ENCODE measurements at places on chromosomes 16 and 17.

- DNase-seq, result no peak
Observed at GRCh38 chr16:12291989-12292759, 315.6 kb downstream of the SNX29 start.

DNA sequence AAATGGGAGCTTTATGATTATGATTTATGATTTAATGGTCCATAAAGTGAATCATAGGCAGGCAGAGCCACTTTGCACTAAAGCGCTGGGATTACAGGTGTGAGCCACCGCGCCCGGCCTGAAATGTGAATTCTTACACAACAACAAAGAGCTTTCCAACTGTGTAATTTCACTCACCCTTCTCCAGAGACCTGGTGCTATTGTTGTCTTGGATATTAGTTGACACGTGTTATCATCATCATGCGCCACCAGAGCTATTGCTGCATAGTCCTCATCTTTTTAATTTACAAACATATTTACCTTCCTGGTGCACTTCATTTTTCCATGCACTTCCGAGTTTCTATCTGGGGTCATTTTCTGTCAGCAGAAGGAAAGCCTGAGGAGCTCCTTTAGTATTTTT lies 4.8 kb upstream of the UTS2R start:
- DNase-seq, result no peak

DNA sequence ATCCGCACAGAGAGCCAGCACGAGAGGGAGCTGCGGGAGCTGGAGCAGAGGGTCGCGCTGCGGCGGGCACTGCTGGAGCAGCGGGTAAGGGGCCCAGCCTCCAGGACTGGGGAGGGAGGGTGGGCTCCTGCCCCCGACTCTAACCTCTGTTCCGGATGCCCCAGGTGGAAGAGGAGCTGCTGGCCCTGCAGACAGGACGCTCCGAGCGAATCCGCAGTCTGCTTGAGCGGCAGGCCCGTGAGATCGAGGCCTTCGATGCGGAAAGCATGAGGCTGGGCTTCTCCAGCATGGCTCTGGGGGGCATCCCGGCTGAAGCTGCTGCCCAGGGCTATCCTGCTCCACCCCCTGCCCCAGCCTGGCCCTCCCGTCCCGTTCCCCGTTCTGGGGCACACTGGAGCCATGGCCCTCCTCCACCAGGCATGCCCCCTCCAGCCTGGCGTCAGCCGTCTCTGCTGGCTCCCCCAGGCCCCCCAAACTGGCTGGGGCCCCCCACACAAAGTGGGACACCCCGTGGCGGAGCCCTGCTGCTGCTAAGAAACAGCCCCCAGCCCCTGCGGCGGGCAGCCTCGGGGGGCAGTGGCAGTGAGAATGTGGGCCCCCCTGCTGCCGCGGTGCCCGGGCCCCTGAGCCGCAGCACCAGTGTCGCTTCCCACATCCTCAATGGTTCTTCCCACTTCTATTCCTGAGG lies 4.4 kb downstream of the HIRIP3 start:
- DNase-seq, result no peak

GRCh38 chr16:73214825-73215677 lies 167.1 kb upstream of the ZFHX3 start:
- peak; percentile 42 for DNase-seq

DNA sequence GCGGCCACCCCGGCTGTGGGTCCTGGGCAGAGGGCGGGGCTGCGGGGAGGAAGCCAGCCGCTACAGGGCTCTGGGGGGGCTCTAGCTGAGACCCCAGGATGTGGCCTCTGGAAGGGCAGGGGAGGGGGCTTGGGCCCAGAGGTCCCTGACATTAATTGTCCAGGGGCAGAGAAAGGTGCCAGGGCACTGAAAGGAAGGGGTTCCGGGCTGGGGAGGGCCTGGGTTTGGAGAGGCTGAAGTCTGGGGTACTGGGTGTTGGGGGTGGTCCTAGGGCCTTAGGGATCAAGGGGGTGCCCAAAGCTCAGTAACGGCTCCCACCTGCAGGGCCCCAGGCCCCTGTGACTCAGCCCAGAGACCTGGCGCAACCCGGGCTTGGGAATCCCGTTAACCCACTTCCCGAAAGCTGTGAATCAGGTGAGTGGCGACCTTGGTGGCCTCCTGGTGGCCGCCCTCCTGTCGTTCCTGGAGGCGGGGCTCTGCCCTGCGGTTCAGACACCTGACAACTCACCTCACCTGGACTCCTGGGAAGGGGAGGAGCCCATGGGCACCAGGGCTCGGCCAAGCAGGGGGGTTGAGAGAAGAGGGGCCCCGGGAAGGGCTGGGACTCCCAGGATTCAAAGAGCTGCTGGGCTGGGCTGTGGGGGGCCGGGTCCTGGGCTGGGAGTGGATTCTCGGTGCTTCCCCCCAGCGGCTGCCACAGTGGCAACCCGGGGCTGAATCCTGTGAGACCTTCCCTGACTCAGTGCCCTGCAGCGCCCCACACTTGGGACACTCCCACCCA lies 465 bp upstream of the PRSS22 start:
- DNase-seq, result no peak

- no peak for DNase-seq
Observed at GRCh38 chr17:31374094-31374447, 17.4 kb upstream of the RAB11FIP4 start.

DNA sequence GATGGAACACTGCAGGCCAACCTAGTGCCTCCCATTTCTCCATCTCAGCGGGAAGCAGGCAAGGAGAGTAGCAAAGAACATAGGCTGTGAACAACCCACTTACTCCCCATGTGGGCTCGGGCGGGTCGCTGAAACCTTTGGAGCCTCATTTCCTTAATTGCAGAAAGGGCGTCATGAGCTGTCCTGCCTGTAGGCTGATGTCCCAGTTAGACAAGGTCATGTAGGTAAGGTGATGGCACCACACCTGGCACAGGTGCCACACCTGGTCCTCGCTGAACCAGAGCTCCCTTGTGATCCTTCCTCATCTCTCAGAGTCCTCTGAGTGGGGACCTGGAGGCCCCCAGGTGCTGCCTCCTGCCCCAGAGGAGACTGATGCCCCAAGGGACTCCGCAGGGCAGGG lies 22.9 kb downstream of the ABCC3 start:
- no peak for DNase-seq

- DNase-seq, result no peak
Observed at GRCh38 chr17:81656118-81656743, at the start of gene PDE6G. PDE6G (minus strand) TSS chr17:81656542; CDS start chr17:81653305, 3,237 bp downstream.

DNA sequence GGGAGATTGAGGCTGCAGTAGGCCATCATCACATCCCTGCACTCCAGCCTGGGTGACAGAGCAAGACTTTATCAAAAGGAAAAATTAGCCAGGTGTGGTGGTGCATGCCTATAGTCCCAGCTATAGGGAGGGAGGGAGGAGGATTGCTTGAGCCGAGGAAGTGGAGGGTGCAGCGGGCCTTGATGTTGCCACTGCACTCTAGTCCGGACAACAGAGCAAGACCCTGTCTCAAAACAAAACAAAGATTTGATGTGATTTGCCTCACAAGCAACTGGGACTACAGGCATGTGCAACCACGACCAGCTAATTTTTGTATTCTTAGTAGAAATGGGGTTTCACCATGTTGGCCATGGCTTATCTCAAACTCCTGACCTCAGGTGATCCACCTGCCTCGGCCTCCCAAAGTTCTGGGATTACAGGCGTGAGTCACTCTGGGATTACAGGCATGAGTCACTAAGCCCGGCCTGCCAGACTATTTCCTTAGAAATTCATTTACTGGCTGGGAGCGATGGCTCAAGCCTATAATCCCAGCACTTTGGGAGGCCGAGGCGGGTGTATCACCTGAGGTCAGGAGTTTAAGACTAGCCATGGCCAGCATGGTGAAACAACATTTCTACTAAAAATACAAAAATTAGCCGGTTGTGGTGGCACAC lies 11.5 kb downstream of the UBE2G1 start:
- DNase-seq, result no peak

DNA sequence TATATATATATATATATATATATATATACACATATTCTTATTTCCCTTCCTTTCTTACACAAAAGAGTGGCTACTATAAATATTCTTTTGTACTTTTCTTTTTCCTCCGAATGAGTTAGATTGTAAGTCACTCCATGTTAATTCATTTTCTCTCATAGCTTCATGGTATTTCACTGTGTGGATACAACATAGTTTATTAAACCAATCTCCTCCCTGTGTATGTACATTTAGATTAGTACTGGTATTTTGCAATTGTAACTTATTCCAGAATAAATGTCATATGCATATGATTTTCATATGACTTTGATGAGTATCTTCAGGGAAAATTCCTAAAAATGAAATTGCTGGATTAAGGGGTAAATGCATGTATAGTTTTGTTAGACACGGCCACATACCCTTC lies 20.0 kb upstream of the FA2H start:
- DNase-seq, result no peak

DNA sequence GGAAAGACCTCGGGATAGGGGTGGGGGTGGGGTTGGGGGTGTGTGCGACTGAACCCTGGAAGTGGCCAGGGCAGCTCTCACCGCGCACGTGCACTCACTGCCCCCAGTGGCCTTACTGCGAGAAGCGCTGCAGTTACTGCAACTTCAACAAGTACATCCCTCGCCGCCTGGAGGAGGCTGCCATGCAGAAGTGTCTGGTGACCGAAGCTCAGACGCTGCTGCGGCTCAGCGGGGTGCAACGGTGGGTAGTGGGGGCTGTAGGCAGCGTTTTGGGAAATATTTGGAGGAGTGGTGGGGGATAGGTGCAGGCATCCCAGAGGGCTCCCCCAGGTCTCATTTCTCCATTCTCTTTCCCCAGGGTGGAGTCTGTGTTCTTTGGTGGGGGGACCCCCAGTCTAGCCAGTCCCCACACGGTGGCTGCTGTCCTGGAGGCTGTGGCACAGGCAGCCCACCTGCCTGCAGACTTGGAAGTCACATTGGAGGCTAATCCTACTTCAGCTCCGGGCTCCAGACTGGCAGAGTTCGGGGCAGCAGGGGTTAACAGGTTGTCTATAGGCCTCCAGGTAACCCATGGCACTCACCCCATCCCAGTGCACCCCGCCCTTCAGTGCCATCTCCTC lies 972 bp downstream of the RSAD1 start:
- DNase-seq, result peak; percentile 82

- no peak for DNase-seq
Observed at GRCh38 chr16:88804552-88805339, 1.2 kb downstream of the CDT1 start.

DNA sequence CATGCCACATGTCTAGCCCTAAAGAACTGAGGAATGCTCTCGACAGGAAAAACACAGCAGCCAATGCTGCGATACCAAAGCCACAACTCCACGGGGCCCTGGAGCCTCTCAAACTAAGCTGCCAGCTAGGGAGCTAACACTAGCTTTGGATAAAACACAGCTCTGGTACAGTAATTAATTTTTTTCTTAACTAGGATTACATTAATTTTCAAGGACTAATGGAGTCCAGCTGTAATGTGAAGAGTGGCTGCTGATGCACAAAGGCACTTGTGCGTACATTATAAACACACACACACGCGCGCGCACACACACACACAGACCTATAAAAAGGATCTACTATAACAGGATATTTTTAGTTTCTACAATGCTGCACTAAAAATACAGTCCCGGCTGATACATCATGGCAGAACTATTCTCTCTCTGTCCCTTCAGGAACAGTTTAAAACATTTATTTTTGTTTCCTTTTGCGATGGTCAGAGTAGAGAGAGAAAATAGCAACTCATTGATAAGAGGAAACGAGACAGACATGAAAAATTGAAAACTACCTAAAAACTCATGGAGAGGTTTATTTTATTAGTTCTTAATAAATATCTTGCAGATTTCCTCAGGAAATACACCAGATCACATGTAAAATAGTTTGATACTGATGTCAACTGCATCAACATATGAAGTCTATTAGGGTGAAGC lies 88.5 kb downstream of the SMG6 start:
- DNase-seq, result peak; percentile 66

DNA sequence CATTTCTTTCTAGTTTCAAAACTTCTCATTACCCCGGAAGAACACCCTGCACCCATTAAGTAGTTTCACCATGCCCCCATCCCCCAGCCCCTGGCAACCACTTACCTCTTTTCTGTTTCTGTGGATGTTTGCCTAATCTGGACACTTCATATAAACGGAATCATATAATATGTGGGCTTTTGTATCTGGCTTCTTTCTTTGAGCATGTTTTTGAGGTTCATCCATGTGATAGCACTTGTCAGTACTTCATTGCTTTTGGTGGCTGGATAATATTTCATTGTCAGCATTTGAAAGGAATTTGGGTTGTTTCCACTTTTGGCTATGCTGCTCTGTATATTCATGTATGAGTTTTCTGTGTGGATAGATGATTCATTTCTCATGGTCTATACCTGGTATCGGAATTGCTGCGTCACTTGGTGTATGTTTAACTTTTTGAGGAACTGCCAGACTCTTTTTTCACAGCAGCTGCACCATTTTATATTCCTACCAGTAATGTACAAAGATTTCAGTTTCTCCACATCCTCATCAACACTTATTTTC lies 30.0 kb upstream of the SLC5A10 start:
- DNase-seq, result peak; percentile 56

- DNase-seq, result no peak
Observed at GRCh38 chr17:56863974-56864373, 30.0 kb downstream of the DGKE start.

- no peak for DNase-seq
Observed at GRCh38 chr16:80202831-80203413, 337.9 kb upstream of the DYNLRB2 start.

- DNase-seq, result no peak
Observed at GRCh38 chr17:82681547-82681946, 17.0 kb downstream of the RAB40B start.

DNA sequence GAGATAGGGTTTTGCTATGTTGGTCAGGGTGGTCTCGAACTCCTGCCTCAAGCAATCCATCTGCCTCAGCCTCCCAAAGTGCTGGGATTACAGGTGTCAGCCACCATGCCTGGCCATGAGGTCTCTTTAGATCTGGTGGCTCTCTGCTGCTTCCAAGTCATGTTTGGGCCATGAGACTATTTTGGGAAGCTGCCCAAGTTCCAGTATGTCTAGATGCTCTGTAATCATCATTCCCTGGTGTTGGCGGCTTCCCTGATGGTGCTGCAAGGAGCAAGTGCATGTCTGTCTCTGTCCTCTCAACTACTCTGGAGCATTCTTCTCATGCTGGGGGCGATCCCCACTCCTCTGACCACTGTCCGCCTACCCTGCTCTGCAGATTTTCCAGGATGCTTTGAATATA lies 6.4 kb upstream of the ODF4 start:
- DNase-seq, result no peak

GRCh38 chr16:85326113-85326793 lies 214.0 kb upstream of the CIBAR2 start:
- DNase-seq, result peak; percentile 29

- DNase-seq, result no peak
Observed at GRCh38 chr16:67412294-67412693, 4.0 kb downstream of the ZDHHC1 start.

- no peak for DNase-seq
Observed at GRCh38 chr17:5769593-5770354, 185.5 kb upstream of the NLRP1 start.

- no peak for DNase-seq
Observed at GRCh38 chr17:75241502-75241901, 19.9 kb downstream of the GGA3 start.

GRCh38 chr16:88624977-88625576 lies 13.3 kb upstream of the IL17C start:
- no peak for DNase-seq

- DNase-seq, result no peak
Observed at GRCh38 chr16:67449336-67449735, 18.4 kb downstream of the HSD11B2 start.

Measured in fibroblast of pulmonary artery (primary cell).